NCI-H774 (cell line): ENCODE measurements at places on chromosomes 2 and 18.

GRCh38 chr2:138838851-138839620 is 58.8 kb upstream of the NXPH2 start:
- DNase-seq: no peak

- DNase-seq: no peak
Measured at GRCh38 chr2:200968162-200968561, 4.7 kb upstream of the ORC2 start.

GRCh38 chr2:224069172-224069571 is 30.1 kb upstream of the SERPINE2 start:
- no peak for DNase-seq

DNA sequence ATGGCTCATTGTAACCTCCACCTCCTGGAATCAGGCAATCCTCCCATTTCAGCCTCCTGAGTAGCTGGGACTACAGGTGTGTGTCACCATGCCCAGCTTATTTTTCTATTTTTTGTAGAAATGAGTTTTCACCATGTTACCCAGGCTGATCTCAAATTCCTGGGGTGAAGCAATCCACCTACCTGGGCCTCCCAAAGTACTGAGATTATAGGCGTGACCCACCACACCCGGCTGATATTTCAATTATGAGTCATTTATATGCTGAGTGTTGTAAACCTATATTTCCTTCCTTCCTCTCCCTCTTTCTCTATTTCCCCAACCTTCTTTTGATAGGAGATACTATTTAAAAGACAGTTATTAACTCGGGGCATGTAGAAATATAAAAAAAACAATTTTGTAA is 469.6 kb upstream of the ID2 start:
- no peak for DNase-seq

DNA sequence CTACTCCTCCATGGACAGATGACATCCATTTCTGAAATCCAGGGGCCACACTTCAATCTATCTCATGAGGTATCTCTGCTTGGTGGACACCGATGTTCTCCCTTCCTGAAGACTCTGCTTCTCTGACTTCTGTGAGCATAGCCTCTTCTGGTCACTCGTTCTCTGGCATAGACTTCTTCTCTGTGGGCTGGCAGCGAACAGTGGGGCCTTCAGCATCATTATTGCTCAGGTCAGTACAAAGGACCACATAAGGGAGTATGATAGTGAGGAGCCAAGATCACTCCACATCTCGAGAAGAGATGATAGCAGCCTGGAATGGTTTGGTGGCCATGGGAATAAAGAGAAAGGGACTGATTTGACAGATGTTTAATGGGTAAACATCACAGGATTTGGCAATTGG is 8.0 kb upstream of the KCMF1 start:
- no peak for DNase-seq

DNA sequence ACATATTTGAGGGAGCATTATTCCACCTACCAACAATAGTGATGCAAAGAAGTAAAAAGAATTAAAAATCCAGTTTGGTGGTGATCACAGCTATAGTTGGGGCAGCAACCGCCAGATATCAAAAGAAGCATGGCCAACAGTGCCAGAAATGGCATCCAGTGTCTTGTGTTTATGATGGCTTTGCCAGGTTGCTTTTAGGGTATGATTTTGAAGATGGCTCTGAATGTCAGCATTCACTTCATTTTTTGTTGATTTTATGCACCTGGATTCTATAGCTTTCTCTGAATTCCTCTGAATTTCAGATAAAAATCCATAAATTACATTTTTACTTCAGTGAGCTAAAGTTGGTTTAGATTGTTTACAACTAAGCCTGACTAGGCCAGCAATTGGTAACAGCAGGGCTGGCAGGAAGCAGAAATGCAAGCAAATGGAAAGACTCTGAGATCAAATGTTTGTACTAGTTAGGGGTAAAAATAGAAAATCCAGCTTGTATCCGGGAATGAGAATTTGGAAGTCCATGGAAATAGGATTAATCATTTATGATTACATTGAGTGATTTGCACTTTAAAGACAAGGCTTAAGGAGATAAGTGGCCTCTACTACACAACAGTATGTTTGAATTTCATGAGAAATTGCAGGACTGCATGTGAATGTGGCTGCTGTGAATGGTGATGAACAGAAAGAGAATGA is 40.4 kb downstream of the COL3A1 start:
- no peak for DNase-seq

GRCh38 chr2:232219496-232219870 is 159.1 kb upstream of the ALPP start:
- no peak for DNase-seq

DNA sequence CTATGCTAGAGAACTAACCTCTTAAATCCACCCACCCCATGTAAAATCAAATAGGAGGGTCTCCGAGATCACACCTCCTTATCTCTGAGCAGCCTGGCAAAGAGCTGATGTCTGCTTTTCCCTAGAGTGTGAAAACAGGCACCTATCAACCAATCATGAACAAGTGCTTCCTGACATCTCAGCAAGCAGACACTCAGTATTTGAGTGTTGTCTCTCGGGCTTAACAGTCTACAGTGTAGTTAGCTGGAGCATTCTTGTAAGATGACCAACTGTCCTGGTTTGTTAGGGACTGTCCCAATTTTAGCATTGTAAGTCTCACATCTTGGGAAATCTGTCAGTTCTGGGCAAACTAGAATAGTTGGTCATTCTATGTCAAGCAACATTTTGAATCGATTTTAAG is 26.4 kb downstream of the MARCHF4 start:
- no peak for DNase-seq

DNA sequence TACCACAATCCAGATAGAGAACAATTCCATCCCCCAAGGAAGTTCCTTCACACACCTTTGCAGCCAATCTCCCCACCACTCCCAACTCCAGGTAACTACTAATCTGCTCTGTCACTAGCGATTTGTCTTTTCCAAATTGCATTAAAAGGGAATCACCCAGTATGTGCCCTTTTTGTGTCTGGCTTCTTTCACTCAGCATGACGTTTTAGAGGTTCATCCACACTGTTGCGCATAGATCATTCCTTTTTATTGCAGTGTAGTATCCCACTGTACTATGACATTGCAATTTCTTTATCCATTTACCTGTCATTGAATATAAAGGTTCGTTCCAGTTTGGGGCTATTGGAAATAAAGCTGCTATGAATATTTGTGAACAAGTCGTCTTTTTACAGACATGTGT is 31.6 kb downstream of the TNS1 start:
- no peak for DNase-seq

DNA sequence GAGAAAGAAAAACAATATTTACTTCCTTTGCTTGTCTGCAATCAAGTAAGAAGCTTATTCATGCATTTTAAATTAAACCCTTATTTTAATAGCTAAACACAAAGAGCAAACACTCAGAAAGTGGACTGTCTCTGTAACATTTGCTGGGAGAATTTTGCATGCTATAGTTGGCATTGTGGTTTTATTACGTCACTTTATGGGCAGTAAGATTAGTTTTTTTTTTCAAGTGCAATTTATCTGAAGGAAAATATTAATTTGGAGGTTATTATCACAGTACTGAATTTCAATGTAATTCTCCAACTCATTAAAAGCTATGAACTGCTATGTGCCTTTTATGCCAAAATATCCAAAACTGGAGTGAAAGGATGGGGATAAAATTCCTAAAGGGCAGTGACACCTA is 103.3 kb downstream of the TMEFF2 start:
- no peak for DNase-seq

GRCh38 chr2:205646680-205647079 is 35.6 kb upstream of the NRP2 start:
- no peak for DNase-seq

DNA sequence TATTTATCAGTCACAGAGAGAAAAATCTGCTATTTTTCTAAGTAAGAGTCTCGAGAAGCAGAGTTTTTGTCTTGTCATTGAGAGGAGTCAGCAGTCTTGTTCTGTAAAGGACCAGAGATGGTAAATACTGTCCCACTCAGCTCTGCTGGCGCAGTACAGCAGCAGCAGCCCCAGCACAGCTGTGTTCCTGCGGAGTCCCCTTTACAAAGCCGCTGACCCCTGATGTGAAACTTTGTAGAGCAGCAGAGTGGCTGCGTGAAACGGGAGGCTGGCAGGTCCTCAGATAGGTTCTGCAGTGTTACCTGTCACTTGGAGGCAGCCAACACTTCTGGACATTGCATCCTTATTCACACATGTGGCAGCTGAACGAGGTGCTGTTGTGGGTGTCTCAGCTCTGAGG is 45.2 kb downstream of the TMEM185B start:
- DNase-seq: no peak

DNA sequence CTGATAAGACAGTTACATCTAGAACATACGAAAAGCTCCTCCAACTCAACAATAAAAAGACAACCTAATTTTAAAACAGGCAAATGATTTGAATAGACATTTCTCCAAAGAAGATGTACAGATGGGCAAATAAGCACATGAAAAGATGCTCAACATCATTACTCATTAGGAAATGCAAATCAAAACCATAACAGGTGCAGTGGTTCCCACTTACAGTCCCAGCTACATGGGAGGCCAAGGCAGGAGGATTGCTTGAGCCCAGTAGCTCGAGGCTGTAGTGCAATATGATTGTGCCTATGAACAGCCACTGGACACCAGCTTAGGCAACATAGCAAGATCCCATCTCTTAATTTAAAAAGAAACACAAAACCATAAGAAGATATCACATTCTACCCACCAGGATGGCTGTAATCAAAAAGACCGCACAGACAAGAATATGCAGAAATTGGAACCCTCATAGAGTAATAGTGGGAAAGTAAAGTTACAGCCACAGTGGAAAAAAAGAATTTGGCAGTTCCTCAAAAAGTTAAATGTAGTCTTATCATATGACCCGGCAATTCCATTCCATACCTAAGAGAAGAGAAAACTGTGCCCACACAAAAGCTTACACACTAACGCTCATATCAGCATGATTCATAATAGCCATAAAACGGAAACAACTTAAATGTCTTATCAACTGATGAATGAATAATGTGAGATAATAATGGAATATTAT is 30.5 kb upstream of the ARMC9 start:
- no peak for DNase-seq

DNA sequence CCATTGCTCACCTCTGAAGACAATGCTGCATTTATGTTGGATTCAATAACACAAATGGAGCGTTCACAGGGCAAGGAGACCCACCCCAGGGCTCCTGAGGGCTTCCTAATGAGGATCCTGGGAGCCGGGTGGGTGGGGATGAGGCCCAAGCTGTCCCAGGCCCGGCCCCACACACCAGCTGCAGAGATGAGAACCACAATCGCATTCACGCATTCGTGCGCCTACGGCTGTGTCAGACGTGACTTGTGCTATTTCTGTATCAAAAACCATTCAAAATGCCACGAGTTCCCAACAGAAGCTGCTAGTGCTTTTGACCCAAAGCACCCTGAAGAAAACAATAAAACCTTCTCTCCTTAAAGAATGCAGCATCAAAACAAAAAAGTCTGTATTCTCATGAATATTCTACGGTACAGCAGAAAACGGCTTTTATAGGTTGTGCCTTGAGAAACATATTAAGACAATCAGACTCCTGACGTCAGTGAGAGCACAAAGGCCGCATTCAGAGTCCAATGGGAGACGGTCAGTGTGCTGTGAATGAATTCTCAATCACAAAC is 205.4 kb downstream of the HDAC4 start:
- DNase-seq: no peak

DNA sequence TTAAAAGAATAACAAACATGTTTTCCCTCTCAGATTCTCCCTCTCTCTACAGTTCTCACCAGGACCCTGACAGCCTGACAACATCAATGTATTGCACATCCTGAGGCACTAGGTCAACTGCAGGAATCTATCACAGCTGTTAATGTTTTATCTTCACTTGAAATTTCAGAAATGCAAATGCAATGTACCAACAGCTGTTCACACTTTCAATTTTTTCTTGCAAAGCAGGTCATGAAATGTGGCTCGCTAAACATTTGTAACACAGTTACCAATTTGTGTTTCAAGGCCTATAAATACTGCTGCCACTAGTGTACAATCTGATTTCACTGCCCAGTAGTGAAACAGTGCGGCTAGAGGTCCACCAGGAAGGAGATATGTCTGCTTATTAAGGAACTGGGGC is 147.8 kb downstream of the EXOC6B start:
- DNase-seq: no peak

DNA sequence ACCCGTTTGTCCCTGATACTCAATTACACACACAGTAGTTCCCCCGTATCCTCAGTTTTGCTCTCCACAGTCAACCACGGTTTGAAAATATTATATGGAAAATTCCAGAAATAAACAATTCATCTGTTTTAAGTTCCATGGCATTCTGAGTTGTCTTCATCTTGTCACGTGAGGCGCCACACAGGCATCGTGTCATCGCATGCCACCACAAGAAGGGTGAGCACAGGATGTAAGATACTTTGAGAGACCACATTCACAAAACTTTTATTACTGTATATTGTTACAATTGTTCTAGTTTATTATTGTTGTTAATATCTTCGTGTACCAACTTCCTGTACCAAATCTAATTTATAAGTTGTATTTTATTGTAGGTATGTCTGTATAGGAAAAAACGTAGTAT is 17.7 kb downstream of the ADNP2 start:
- no peak for DNase-seq

- no peak for DNase-seq
Measured at GRCh38 chr2:195486987-195487644, 169.9 kb upstream of the SLC39A10 start.

- no peak for DNase-seq
Measured at GRCh38 chr2:134865067-134865787, 26.8 kb downstream of the ACMSD start.

DNA sequence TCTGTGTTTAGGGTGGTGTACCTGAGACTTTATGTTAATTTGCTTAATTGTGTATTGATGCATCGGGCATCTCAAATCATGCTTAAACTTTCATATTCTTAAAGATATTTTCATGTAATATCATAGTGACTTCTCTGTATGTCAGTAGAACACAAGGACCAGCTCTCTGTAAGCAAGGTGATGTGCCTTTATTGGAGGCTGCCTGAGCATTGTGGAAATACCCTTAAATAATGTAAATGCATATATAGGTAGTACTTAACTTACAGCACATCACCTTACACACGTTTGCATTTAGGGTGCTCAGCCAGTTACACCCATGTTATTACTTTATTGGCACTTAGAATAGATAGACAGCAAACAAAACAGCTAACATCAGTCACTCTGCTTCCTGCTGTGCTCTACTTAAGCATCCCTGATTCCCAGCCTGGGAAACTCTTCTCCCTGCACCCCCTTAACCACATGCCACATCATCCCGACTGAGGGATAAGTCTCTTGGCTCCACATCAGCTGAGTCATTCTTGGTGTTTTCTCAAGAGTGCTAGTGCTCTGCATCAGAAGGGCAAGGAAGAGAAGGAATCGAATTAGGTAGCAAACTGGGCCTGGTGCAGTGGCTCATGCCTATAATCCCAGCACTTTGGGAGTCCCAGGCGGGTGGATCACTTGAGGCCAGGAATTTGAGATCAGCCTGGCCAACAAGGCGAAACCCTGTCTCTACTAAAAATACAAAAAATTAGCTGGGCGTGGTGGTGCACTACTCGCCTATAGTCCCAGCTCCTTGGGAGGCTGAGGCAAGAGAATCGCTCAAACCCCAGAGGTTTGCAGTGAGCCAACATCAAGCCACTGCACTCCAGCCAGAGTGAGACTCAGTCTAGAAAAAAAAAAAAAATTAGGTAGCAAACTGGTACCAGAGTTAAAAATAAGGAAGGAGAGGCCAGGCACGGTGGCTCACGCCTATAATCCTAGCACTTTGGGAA is 108.7 kb downstream of the MAP3K20 start:
- DNase-seq: no peak
